C1 segment of cervical spinal cord (tissue), 14 donors: ENCODE measurements at places on chromosomes 1 and 21.
A peak's percentile ranks its signal among the peaks of the same experiment; 100 is the strongest.

GRCh38 chr1:228226956-228227791 lies 19.3 kb downstream of the OBSCN start:
- no peak for DNase-seq

GRCh38 chr1:228039006-228039903 lies 32.5 kb downstream of the WNT3A start:
- no peak for DNase-seq

DNA sequence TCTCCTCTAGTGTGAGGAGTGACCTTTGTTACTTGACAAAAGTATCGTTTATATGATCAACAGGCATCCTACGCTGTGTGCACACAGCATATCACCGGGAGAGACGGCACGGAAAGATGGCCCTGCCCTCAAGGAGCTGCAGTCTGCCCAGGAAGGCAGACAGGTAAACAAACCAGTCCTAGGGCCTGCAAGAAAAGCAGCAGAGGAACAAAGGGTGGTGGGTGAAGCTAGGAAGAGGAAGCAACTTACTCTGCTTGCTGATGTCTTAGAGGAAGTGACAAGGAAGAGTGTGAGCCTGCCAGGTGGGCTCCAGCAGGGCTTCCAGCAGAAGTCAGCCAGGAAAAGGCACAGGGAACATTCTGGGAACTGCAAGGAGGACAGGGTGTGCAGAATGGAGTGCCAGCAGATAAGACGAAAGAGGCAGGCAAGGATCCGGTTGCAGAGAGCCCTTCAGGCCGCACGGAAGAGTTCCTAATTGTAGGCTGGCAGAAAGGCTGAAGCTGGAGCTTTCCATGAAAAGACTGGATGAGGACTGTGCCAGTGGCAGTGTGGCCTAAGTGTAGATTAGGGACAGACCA lies 106.7 kb downstream of the SLC45A1 start:
- peak; percentile 38 for DNase-seq

DNA sequence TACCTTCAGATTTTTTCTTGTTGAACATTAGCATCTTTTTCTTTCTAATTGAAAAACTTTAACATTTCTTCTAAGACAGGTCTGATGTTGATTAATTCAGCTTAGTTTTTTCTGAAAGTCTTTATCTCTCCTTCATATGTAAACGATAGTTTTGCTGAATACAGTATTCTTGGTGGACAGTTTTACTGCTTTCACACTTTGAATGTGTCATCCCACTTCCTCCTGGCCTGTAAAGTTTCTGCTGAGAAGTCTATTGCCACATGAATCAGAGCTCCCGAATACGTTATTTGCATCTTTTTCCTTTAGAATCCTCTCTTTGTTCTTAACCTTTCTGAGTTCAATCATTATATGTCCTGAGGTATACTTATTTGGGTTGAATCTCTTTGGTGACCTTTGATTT lies 344.2 kb downstream of the OLFM3 start:
- DNase-seq: no peak

- no peak for DNase-seq
These were observed 34.3 kb upstream of the SLC16A1 start for GRCh38 chr1:112990271-112990670.

DNA sequence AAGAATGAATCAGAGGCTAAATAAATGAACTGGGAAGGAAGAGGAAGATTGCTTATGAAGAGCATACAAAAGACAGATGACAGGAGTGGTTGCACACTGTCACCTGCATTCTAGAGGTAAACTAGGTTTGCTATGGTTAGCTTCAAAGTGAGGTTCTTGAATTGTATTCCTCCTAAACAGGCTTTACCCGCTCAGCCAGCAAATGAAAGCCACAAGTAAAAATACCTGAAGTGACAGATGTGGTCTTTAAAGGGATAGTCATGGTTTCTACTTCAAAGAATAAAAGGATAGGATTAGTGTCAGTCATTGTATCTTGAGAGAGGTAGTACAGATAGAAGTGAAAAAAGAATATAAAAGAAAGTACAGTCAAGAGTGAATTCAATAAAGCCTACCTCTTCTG lies 32.4 kb upstream of the PRDX6 start:
- no peak for DNase-seq

DNA sequence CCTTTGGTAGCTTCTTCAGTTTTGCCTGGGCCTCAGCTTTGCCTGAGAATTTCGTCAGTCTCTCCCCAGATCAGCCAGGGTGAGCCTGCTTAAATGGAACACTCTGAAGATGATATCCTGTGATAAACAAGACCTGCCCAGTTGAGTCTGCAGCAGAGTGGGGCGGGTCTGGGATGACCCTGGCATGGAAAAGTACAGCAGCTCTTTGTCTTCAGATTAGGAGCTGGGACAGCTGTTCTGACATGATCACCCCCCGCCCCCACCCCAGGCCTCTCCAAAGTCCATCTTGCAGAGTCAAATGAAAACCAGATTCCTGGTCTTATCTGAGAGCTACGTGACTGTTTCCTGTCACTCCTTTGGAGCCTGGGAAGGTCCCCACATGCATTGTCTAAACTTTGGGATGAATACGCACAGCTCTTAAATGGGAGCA lies 2.2 kb upstream of the TMEM51 start:
- DNase-seq: no peak

DNA sequence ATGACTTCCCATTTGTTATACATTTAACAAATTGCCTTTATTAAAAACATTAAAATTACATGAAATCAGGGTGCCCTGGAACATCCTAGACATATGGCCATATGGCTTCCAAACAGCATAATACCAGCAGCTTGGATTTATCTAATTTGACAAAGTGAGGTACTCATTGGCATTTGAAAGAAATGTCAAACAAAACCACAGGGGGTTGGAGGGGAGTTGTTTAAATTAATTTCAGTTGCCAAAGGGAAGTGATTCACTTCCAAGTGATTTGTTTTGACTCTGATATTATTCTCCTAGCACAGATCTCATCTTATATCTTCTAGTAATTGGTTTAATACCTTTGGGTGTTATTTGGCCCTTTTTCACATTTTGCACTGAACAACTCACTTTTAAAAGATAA lies 24.5 kb upstream of the POU2F1 start:
- no peak for DNase-seq

- no peak for DNase-seq
These were observed 1.5 kb upstream of the PLK3 start for GRCh38 chr1:44798481-44799365.

DNA sequence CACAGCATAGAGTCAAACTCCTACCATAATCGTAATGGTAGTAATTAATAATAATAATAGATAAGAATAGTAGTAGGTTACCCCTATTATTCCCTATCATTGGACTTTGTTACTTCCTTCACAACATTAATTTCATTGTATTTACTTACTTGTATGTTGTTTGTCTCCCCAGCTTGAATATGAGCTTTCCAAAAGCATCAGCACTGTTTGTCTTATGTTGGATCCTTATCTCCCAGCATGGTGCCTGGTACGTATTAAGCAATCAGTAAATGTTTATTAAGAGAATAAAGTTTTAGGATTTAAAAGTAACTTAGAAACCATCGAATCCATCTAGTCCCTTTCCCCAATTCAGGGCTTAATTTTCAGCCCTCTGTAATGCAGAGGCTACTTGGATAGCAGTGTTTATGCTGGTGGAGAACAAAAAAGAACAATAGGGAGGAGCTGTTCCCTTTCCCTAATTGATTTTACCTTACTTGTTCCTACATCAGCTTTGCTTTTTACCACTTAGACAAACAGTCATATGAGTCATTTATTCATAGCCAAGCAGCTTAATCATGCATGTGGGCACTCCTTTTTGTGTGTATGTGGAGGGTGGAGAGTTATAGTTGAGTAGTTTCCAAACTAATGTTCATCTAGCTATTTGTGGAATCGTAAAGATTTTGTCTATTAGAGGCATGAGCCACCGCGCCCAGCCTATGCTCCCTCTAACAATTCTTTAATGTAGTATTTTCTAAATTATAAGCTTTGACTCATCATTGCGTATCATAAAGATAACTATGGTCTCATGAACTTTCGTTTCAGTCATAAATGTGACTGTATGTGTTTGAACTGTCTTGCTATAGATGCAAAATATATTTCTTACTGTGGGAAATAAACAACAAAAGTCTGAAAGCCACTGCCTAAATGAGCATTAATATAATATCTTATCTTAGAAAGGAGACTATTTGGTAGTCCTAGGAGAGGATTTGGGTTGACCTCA lies 20.9 kb upstream of the DR1 start:
- DNase-seq: no peak

- DNase-seq: no peak
These were observed 65.6 kb upstream of the ETS2 start for GRCh38 chr21:38740090-38740489.

GRCh38 chr1:42740851-42741580 lies 980 bp upstream of the CLDN19 start:
- no peak for DNase-seq

DNA sequence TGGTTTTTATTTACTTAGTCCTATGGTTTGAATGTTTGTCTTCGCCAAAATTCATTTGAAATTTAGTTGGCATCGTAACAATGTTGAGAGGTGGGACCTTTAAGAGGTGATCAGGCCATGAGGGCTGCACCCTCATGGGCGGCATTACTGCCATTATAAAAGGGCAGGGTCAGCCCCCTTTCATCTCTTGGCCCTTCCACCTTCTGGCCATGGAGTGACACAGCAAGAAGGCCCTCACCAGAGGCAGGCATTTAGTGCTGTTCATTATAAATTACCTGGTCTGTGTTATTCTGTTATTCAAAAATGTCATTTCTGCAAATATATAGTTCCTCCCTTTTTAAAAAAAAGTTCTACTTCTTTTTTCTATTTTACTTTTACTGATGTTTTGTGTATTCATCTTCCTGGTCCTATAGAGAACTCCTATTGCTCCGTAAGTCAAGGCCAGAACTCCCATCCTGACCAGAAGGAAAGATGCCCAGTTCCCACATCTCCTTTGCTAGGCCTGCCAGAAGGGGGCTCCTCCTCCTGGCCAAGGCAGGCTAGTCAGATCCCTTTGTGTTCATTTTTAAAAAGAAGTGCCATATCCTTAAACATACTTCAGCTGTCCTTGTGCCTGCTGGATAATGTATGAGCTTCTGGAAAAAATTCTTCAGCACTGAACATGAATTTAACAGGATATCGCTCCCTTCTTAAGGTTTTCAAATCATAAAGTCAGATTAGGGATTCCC lies 10.0 kb upstream of the LBR start:
- no peak for DNase-seq

DNA sequence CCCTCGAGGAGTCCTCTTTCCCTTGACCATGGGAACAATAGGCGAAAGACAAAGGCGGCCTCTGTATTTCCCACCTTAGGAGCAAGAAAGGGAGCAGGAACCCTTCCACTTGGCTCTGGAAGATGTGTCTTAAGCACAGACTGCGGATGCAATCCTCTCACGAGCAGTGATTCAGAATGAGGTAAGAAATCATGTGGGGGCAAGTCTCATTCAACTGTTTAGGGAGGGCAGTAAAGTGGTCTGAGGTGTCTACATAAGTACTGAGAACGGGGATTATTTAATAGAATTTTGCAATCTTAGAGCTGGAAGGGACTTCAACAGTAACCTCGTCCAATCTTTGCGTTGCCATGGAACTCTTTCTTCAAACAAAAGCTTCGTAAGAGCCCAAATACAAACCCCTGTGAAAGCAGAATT lies 1.6 kb upstream of the DYRK3 start:
- DNase-seq: no peak

- no peak for DNase-seq
These were observed 827 bp downstream of the RFX5 start for GRCh38 chr1:151346082-151346768.

- no peak for DNase-seq
These were observed 26.9 kb upstream of the GPR88 start for GRCh38 chr1:100511058-100511457.

GRCh38 chr1:208641579-208642280 lies 397.5 kb upstream of the PLXNA2 start:
- no peak for DNase-seq

- DNase-seq: no peak
These were observed 2.7 kb upstream of the MYOC start for GRCh38 chr1:171654942-171655745.

DNA sequence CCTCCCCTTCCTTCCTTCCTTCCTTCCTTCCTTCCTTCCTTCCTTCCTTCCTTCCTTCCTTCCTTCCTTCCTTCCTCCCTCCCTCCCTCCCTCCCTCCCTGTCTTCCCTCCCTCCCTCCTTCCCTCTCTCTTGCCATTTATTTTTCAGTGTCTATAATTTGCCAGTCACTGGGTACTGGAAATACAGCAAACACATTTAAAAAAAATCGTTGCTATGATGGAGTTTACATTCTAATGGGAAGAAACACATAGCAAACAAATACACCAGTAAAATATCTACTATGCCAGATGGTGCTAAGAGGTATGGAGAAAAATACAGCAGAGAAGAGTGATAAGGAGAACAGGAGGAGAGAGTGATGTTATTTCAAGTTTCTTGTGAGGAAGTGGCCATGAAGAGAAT lies 309.5 kb downstream of the CTH start:
- no peak for DNase-seq

DNA sequence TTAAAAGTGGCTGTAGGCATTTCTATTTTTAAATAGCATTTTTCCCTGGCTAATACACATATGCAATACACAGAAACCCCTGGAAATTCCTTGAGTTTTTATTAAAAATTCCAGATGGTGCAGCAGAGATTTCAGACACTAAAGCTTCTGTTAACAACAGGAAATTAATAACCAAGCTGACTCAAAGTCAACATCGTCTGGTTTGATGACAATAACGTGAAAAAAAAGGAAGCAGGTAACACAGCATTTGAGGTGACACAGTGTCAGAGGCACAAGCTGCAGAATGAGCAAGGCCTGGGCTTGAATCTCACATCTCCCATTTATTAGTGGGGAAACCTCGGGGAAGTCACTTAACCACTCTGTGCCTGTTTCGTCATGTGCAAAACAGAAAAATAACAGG lies 64.6 kb upstream of the GJB5 start:
- DNase-seq: no peak

DNA sequence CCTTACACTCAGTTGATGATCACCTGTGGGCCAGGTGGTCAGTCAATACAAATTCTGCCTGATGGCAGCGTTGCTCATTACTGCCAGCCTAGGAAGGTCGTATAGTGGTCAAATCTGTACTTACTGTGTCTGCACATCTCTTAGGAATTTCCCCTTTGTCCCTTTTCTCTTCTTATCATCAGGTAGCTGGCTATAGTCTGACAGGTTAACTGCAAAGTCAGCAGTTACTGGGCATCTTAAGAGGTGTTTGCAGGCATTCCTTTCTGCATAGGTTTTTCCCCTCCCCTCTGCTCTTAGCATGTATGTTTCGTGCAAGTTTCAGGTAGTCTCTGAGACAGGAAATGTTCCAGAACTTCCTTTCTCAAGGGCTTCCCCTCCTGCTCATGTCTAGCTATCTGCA lies 298.7 kb downstream of the LRRIQ3 start:
- no peak for DNase-seq

- DNase-seq: no peak
These were observed 370.6 kb downstream of the SMYD3 start for GRCh38 chr1:246136477-246136876.
